Pancreas (tissue), 10 donors: ENCODE measurements at places on chromosomes 1 and 21. TPM values are rescaled to one million over a fixed set of nuclear protein-coding genes. Genes with fewer than 3 reads are reported as not detected.

GRCh38 chr1:226551299-226551698, 2.7 kb downstream of the STUM start:
- DNase-seq = peak; percentile 45

GRCh38 chr1:42385283-42385682, 4.7 kb downstream of the RIMKLA start:
- no peak for DNase-seq

DNA sequence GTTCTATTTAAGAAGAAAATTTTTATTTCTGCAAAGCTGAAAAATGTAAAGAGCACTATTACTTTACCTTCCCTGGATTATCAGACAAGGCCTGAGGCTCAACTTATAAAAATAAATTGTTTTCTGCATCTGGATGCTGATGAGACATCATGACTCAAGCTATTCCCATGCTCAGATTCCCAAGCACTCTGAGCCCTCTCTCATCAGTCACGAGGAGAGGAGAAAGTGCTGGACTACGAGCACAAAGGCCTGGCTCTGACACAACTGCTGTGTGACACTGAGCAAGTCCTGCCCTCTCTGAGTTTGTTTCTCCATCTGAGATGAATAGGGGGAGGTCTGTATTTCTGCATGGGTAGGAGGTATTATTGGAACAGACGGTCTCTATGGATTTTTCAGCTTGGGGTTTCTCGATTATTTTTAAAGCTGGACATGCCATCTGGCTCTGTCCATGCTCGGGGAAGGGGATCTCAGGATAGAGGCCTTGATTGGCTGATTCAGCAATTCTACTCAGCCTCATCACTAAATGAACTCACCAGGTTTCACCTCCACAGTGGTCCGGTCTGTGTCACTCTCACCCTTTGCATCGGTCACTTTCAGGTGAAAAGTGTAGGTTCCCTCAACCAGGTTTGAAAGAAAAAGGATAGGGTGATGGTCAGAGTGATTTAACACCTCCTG, 107.7 kb downstream of the KIAA0319L start:
- DNase-seq = no peak

GRCh38 chr1:52686830-52687229, 11.3 kb downstream of the COA7 start:
- no peak for DNase-seq

DNA sequence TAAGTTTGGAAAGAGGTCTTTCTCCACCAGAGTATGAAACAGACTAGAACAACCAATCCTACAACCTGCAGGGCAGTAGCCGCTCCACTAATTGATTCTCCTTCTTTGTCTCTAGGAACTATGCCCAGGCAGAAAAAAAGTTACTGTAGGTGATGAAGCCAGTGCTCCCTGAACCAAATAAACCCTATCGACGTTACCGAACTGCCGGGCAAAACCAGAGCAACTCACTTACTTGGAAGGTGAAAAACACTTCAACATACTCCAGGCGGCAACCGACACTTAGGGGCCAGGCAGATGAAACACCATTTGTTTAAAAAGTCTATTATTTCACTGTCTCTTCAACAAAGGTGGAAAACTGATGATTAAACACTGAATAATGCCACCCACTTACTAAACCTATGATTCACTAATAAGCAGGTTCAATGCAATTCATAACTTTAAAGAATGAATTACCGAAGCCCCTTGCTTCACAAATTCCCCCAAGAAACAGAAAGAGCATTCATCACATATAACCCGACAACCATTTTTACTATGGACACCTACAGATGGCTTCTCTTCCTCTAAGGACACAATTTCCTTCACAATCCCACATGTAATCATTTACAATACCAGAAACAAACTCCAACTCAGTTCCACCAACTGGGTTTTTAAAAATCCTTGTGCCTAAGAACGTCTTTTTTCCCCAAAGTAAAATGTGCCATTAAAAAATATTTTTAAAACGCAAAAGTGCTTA, 1.6 kb downstream of the NRIP1 start:
- DNase-seq = peak; percentile 29

DNA sequence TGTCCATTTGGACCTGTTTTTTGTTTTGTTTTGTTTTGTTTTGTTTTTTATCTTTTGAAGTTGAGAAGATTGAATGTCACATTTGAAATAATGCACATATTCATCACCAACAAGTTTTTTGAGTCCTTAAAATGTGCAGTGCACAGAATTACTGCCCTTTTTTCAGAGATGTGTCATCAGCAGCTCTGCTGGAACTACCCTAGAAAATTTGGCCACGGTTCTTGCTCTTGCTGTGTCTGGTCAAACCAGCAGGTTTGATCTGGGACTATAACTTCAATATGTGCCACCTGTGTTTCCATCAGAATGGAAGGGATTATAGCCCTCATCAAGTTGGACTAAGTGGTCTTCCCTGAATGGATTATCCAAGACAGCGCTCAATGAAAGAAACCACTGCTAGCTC, 24.1 kb upstream of the CNN3 start:
- no peak for DNase-seq

- no peak for DNase-seq
Observed at GRCh38 chr1:236282425-236282716, 613 bp upstream of the ERO1B start.

GRCh38 chr1:23098463-23099170, 70.0 kb downstream of the LUZP1 start:
- no peak for DNase-seq

- no peak for DNase-seq
Observed at GRCh38 chr1:96488777-96489176, 232.8 kb upstream of the PTBP2 start.

- no peak for DNase-seq
Observed at GRCh38 chr1:53207726-53208125, 11.1 kb downstream of the CPT2 start.

DNA sequence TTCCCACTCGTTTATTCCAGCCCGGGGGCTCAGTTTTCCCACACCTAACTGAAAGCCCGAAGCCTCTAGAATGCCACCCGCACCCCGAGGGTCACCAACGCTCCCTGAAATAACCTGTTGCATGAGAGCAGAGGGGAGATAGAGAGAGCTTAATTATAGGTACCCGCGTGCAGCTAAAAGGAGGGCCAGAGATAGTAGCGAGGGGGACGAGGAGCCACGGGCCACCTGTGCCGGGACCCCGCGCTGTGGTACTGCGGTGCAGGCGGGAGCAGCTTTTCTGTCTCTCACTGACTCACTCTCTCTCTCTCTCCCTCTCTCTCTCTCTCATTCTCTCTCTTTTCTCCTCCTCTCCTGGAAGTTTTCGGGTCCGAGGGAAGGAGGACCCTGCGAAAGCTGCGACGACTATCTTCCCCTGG, 716 bp downstream of the OLIG2 start:
- DNase-seq = no peak

- no peak for DNase-seq
Observed at GRCh38 chr21:20800106-20800505, 198.1 kb upstream of the NCAM2 start.

DNA sequence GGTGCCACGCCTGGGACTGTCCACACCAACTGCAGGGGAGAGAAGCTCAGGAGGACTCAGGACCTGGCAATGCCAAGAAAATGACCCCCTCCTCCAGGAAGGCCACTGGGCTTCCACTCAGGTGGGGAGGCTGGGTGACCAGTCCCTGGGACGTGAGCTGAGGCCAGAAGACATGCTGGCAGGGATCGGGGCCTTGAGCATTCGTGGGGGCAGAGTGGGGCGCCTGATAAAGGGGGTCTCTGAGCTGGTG, 15.3 kb upstream of the COL6A2 start:
- no peak for DNase-seq

- no peak for DNase-seq
Observed at GRCh38 chr1:50270926-50271325, 152.3 kb downstream of the DMRTA2 start.

GRCh38 chr1:27690183-27690582, 18.2 kb upstream of the IFI6 start:
- no peak for DNase-seq

GRCh38 chr1:172917972-172918371, 132.8 kb downstream of the TNFSF18 start:
- DNase-seq = no peak

- no peak for DNase-seq
Observed at GRCh38 chr1:25760122-25760719, 39.8 kb upstream of the SELENON start.

DNA sequence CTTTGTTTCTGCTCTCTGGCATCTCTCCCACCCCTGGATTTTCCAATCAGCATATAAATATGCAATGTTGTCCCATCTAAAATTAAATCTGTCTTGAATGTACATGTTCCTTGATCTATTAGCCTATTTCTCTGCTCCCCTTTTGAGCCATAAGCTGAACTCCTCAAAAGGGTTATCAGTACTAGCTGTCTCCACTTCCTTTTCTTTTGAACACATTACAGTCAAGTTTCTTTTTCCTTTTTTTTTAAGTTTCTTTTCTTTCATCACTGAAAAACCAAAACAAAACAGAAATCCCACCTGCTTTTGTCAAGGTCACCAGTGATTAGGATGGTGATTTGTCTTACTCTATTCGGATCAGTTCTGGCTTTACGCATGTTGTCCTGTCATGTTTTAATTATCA, 29.3 kb downstream of the XCL2 start:
- DNase-seq = no peak

GRCh38 chr21:17388226-17388625, 124.6 kb upstream of the CXADR start:
- DNase-seq = no peak

GRCh38 chr1:58104960-58105359, 441.6 kb downstream of the OMA1 start:
- no peak for DNase-seq

Gene RNF186
- 18.1 TPM for total RNA-seq

Gene LCE1B
- total RNA-seq = not detected

Gene PTGS2
- total RNA-seq = 0.72 TPM

Gene APOBEC4
- total RNA-seq = not detected

Gene SHE
- 1.8 TPM for total RNA-seq

Gene TACSTD2
- 126 TPM for total RNA-seq

Gene SPATA1
- total RNA-seq = 0.16 TPM

Gene NADK
- total RNA-seq = 38.4 TPM

Gene DENND2C
- 1.0 TPM for total RNA-seq
